DMS153 (cell line): ENCODE measurements at places on chromosomes 6 and 20.

DNA sequence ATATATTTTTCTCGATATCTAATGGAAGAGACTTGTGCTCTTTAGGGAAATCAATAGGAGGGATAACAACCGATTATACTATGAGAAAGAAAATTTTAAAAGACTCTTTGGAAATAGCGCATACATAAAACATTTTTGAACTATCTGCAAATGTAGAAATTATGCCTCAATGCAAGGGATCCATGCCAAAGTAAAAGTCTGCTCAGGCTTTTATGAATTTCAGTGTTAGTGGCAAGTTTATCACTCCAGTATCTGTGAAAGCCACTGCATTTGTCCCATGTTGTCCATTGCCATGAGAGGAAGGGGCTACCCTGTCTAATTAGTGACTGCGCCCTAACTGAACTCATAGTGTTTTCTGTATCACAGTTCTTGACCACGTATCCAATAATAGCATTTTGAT lies 81.4 kb downstream of the TSHZ2 start:
- no peak for DNase-seq

- peak; percentile 44 for DNase-seq
Observed at GRCh38 chr20:19913927-19914614, 103.1 kb upstream of the NAA20 start.

DNA sequence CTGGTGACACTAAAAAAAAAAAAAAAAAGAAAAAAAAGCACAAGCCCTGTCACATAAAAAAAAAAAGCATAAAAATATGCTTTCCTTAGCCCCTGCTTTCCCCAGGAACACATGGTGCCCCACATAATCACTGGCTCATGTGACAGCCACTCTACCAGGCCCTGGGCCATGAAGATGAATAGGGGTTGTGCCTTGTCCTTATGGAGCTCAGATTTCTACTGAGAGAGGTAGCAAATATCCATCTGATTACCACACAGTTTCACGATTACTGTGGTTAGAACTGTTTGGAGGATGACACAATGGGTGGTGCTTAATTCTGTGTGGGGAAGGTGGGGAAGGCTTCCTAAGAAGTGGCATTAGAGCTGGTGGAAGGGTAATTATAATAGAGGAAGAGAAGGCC lies 9.3 kb downstream of the RAET1E start:
- no peak for DNase-seq

DNA sequence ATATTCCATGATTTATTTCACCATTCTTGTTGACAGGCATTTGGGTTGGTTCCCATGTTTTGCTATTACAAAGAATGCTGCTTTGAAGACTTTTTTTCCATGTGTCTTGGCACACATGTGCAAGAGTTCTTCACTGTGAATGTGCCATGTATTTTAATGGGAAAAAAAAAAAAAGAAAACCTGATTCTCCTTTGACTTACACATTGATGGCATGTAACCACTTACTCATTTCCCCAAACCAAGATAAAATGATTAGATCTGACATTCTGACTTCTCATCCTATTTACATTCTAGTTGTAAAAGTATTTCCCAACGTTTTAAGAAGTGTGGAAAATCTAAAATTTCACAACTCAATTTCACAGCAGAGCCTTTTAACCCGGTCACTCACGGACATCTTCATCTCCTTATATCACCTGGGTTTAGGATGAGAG lies 4.4 kb downstream of the CAP2 start:
- DNase-seq = no peak

DNA sequence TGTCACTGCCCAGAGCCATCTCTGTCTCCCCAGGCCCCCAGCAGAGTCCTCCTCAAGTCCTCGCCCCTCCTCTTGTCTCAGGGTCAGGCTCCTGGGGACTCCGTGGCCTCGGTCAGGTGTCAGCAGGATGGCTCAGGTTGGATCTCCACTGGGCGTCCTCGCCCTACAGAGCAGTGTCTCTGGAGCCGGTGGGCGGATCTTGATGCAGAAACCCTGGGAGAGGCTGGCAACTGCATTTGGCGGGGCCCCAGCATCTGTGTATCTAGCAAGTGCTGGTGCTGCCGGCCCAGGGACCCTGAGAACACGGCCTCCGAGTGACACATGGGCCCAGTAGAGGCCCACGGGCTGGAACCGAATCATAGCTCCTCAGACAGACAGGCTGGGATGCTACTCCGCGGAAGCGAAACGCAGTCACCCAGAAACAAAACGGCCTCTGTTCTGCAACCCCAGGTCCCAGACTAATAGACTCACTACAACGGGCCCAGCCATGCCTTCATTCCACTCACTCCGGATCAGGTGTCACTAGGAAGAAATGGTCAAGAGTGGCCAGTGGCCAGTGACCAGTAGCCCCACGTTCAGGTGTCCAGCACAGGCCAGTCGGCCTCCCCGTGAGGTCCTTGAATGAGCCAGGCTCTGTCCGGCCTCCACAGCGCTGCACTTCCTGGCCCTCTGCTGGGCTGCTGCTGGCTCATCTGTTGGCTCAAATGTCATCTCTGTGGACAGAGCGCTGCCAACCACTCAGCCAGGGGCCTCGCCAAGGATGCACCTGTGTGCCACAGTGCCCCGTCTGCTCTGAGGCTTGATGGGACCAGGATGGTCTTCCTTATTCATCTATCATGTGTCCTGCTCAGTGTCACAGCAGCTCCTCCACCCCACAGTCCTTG lies 12.6 kb upstream of the FRMD1 start:
- DNase-seq = peak; percentile 45

DNA sequence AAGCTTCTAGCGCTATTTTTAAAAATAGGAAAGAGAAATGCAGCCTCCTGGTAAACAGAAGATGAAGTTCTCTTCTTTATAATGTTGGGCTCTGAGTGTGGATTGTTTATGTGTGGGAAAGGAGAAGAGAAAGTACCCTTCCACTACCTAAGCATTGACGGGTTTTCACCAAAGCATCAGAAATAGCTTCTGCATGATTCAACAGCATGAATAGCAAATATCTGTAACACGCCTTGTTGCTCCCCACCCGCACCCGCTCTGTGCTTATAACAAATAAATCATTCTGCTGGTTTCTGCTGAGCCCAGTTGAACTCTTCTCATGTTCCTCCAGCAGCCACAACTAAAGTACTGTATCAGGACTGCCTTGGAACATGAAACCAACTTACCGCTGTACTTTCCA lies 20.7 kb downstream of the TXLNB start:
- no peak for DNase-seq

DNA sequence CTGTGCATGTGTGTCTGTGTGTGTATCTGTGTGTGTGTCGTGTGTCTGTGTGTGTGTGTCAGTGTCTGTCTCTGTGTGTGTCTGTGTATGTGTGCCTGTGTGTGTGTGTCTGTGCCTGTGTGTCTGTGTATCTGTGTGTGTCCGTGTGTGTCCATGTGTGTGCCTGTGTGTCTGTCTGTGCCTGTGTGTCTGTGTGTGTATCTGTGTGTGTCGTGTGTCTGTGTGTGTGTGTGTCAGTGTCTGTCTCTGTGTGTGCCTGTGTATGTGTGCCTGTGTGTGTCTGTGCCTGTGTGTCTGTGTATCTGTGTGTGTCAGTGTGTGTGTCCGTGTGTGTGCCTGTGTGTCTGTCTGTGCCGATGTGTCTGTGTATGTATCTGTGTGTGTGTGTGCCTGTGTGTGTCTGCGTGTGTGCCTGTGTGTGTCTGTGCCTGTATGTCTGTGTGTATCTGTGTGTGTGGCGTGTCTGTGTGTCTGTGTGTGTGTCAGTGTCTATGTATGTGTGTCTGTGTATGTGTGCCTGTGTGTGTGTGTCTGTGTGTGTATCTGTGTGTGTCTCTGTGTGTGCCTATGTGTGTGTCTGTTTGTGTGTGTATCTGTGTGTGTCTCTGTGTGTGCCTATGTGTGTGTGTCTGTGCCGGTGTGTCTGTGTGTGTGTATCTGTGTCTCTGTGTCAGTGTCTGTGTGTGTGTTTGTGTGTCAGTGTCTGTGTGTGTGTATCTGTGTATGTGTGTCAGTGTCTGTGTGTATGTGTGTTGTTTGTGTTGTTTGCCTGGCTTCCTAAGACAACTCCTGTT lies 11.6 kb downstream of the SNPH start:
- DNase-seq = no peak

DNA sequence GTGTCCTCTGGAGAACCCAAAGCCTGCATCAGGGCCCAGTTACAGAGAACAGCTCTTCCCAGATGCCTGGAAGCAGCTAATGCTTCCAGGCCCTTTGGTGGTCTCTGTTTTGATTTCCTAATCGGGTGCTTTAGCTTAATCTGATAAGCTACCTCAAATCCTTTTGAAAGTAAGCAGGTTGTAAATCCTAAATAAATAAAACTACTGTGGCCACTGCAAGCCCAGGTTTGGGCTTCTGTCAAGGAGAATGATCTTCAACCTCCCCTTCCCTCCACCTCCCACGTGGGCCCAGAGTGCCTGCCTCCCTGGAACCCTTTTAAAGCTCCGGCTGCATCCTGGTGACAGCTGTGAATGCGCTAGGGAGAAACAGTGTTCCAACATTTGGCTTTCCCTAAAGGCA lies 25.2 kb upstream of the FYN start:
- DNase-seq = no peak

DNA sequence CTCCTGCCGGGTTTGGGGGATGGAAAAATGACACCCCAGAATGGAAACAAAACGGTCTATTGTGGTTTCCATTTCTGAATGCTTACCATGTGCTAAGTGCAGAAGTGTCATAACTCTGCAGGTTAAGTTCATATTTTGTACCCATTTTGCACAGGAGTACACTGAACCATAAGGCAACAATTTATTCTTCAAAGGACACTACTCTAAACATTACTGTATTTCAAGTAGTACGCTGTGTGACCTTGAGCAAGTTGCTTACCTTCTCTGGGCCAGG lies 9.8 kb upstream of the ID1 start:
- no peak for DNase-seq

GRCh38 chr6:52591832-52592231 lies 15.0 kb upstream of the TRAM2 start:
- peak; percentile 50 for DNase-seq

DNA sequence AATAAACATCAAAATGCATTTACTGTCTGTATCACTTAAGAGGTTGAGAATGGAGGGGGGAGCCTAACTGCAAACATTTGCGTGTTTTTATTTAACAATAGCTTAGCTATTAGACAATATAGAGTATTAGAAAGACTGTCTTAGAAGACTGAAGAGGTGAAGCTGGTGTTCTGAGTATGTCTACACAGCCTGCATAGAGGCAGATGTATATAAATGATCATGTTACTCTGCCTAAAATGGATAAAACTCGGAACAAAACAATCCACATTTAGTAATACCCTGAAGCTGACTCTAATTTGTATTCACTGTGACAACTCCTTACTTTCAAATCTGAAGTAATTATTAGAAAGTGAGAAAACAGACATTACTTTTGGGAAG lies 181.9 kb downstream of the GMPR start:
- no peak for DNase-seq

DNA sequence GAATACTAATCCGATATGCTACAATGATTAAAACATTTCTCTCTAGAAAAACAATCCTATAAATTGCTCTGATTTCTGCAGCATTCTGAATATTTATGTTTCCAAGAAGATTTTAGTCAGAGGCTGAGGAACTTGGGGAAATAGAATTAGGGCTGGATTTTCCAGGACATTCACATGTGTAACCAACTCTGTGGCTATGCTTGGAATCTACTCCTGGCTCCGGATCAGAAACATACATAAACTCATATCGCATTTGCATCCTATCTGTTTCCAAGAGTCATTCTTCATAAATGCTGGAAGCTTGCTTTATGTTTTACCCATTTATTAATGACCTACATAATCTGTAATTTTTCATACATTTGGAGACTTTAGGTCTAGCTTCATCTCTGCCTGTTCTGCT lies 459.9 kb upstream of the MARCKS start:
- no peak for DNase-seq

DNA sequence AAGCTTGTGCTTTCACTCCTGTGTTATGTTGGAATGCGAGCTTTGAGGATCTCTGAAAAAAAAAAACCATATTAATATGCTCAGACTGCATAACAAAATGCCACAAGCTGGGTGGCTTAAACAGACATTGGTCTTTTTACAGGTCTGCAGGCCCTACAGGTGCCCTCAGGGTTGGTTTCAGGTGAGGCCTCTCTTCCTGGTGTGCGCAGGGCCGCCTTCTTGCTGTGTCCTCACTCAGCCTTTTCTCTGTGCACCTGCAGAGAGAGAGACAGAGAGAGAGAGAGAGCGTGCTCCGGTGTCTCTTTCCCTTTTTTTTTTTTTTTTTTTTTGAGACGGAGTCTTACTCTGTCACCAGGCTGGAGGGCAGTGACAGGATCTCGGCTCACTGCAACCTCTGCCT lies 114.1 kb upstream of the SNX9 start:
- no peak for DNase-seq

GRCh38 chr6:138563231-138563630 lies 63.9 kb upstream of the NHSL1 start:
- DNase-seq = no peak

DNA sequence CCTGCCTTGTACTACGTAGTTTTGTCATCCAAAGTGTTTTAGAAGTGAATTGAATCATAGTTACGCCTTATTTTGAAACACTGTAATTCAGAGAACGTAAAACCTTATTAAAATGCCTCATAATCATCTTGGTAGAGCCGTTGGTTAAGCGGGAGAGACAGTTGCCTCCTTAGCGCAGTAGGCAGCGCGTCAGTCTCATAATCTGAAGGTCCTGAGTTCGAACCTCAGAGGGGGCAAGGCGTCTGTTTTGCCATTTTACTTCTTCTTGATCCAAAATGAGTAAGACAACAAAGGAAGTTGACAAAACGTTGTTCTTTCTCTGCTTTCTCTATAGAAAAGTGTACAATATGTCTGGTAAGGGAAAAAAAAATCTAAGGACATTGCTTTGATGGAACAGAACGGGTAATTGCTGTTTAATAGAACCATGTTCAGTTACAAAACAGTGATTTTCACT lies 20.7 kb upstream of the TRIM27 start:
- DNase-seq = peak; percentile 37

- no peak for DNase-seq
Observed at GRCh38 chr20:9220874-9221547, 152.1 kb downstream of the PLCB4 start.

DNA sequence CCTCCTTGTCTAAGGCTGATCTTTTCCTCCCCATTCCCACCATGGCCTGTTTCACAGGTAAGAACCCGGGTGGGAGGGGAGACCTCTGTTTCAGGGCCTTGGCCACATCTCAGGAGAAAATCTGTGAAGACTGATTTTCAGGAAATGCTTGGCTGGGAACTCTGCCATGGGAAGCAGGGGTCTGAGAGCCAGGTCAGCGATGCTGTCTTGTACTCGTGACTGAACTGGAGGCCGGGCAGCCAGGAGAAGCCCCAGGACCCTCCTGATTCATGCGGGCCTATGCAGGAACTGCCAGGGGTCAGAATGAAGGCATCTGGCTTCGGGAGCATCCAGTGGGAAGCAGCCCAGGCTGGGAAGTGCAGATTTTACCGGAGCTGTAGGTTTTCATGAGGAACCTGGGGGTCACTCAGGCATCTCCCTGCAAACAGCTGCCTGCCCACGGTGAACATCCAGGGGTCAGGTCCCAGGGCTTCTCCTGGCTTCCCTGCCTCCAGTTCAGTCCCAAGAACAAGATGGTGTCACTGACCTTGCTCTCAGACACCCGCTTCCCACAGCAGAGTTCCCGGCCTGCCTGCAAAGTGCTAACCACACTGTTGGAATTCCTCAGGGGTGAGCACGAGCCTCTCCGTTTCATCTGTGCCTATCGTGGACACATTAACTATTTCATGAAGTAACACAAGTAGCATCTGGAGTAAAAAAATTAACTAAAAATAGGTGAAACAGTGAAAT lies 90.2 kb upstream of the SULF2 start:
- no peak for DNase-seq
